ENCODE measurements at places on chromosomes 2 and 18. TPM values are rescaled to one million over a fixed set of nuclear protein-coding genes. Genes with fewer than 3 reads are reported as not detected.

DNA sequence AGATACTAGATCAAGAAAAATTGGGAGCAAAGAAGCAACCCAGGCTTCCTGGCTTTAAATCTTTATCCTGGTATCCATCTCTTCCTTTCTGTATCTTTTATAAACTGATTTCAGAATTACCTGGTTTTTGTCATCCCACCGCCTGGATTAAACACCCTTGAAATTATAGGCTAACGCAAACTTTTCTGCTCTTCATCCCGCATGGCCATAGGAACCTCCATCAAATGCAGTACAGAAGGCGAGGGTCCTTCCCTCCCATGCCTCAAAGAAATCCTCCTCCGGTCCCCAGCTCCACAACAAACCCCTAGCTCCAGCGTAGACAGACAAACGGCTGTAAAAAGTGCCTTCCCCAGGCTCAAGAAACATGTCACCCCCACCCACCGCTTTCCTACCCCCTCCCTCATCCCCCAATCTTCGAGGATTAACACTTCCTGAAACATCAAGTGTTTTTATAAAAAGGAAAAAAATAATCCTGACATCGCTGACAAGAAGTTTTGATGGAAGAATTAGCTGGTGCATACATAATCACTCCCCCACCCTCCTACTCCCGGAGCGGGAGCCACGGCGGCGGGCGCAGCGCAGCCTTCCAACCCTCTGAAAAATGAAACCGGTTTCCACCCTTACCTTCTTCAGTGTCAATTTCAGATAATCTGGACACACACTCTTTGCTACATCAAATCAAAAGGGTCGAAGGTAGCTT lies 7.6 kb downstream of the DLX1 start:
- no peak for DNase-seq

The LYPD6 gene
- total RNA-seq: 14.1 TPM

The EVA1A gene
- total RNA-seq: 66.7 TPM

The SPAG16 gene
- total RNA-seq: 9.5 TPM

The COBLL1 gene
- 7.8 TPM for total RNA-seq

GRCh38 chr2:233691443-233692433 lies 952 bp upstream of the UGT1A6 start:
- no peak for DNase-seq

GRCh38 chr18:73933685-73934084 lies 213.9 kb downstream of the FBXO15 start:
- no peak for DNase-seq

GRCh38 chr2:36393738-36394256 lies 38.2 kb downstream of the CRIM1 start:
- DNase-seq: peak; percentile 66

- peak; percentile 20 for DNase-seq
These were observed 129.4 kb upstream of the DAPL1 start for GRCh38 chr2:158665536-158666302.

DNA sequence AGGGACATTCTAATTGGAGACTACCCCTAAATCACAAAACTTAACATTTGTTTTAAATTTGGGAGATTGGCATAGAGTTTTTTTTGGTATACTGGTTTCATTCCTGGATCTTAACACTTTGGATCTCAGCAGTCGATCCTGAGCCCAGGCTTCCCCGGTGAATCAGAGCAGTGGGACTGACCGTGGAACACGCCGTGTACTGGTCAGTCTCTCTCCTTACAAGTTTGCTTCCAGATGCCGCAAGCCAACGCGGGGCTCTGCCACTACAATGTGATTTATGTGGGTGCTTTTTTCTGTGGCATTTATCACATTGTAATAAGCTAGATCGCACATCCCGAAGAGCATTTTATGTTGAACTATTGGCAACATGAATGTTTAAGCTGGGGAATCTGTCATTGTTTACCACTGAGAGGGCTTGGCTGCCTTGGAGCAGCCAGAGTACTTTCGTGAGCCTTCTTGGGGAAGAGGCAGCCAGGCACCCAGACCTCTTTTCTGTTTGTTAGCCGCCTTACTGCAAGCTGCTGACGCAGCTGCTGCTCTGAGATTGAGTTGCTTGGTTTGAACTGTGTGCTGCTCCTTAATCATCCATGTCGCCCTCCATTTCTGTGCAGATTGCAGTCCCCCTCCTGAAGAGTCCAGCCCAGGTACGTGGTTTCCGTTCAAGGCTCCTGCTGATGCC lies 49.3 kb downstream of the COA5 start:
- DNase-seq: no peak

DNA sequence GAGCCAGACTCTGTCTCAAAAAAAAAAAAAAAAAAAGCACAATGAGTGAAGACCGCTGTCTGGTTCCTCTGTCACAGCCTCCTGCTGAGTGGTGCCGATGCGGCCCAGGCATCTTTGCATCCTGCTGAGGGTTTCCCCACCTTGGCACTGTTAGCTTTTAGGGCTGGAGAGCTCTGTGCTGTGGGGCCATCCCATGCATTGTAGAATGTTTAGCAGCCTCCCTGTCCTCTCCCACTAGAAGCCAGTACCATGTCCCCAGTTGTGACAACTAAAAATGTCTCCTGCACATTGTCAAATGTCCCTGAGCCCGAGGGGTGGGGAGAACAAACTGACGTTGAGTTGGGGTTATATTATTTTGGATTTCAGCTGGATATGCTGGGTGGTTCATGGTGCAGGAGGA lies 7.9 kb upstream of the COLEC11 start:
- no peak for DNase-seq

DNA sequence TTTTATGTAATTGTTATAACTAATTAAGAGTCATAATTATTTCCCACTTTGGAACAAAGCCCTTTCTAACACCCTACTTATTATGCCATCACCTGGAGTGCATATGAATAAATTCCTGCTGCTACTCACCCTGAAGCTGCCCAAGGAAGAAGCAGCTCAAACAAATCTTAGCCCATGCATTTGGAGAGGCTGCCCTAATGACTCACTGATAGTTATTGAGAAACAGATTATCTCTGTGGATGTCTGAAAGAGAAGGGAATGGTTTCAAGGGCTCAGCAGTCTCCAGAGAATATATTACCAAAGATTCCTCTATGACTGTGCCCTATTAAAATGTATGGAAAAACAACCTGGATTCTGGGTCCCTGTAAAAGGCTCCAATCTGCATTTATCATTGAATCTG lies 81.0 kb downstream of the GPR39 start:
- no peak for DNase-seq

- DNase-seq: peak; percentile 9
These were observed 94.0 kb upstream of the ACVR1C start for GRCh38 chr2:157722580-157723234.

- DNase-seq: no peak
These were observed 56.3 kb upstream of the MYO3B start for GRCh38 chr2:170121689-170122088.

GRCh38 chr2:20423847-20424246 lies 23.0 kb upstream of the RHOB start:
- DNase-seq: no peak

DNA sequence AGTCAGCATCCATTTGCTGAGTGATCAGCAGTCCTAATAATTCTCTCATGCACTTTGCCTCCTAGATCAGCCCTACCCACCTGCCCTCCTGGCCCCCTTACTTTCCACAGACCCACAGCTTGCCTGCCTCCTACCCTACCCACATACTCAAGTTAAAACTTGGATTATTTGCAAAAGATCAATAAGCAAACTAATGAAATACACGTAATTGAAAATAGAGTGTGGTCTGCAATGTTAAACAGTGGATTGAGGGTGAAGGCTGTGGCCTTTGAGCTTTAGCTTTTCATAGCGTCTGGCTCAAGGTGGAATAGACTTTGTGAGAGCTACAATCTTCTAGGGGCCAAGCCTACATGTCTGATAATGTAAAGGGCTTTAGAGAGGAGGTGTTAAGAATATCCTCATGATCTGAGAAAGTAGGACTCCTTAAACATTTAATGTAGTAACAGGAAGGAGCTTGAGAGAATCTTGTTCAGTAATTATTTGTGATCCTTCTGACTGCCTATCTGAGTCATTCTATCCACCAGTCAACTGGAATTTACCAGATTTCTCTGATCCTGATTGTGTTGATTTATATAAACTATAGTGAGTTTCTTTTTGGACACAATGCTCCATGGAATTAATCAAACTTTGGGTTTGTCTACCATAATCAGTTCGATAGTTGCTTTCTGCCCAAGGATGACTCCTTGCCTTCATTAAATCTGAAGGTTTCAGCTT lies 310.0 kb downstream of the HRH4 start:
- DNase-seq: no peak

The PSMG2 gene
- 79.0 TPM for total RNA-seq

GRCh38 chr18:37567061-37567993 lies 1.7 kb upstream of the CELF4 start:
- no peak for DNase-seq

The RAB27B gene
- total RNA-seq: under 0.01 TPM

- DNase-seq: peak; percentile 80
These were observed 19.4 kb downstream of the SFTPB start for GRCh38 chr2:85648619-85649018.

The CELF4 gene
- not detected for total RNA-seq

- DNase-seq: no peak
These were observed 21.6 kb upstream of the ARHGEF4 start for GRCh38 chr2:130814931-130815680.

- DNase-seq: no peak
These were observed 33.4 kb upstream of the DPP4 start for GRCh38 chr2:162107361-162107901.

- DNase-seq: no peak
These were observed 123.7 kb upstream of the MSTN start for GRCh38 chr2:190186238-190186637.
